ENCODE measurements at places on chromosomes 2 and 18.

- no peak for DNase-seq
Observed at GRCh38 chr2:238387332-238387731, 39.4 kb upstream of the ASB1 start.

DNA sequence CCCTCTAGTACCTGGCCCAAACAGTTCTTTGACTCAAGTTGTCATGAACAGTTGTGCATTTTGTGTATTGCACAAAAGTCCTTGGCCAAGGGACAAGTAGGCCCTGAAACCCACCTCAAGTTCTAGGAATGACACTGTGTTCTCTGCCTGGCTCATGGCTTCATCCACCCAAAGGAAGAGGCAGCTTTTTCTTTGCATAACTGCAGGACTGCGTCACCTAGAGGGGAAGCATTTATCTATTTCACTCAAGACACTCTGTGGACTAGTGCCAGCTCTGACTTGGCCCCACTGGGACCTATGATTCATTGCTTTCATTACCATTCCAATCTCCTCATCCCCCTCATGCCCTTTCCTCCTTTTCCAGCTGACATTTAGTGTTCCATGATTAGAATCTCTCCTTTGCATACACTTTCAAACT, 119.3 kb upstream of the SIX2 start:
- DNase-seq, result no peak

DNA sequence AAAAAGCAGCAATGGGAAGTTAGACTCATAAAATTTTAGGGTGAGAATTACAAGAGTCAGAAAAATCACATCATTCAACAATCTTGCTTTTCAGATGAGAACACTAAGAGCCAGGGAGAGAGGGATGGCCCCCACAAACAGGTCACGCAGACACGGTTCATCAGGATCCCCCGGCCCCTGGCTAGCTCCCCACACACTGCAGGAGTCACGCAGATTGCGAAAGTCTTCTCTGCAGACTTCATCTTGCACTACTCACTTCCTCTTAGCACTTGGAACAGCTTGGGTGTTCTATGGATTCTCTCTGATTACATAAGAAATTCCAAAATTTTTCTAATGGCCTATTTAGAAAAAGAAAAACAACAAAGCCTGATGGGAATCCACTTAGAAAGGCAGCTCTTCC, 21.6 kb upstream of the SULT1C2 start:
- DNase-seq, result no peak

GRCh38 chr2:176491172-176491904, 222.1 kb downstream of the MTX2 start:
- DNase-seq, result peak; percentile 87

GRCh38 chr2:149729586-149729985, 142.0 kb upstream of the MMADHC start:
- no peak for DNase-seq

DNA sequence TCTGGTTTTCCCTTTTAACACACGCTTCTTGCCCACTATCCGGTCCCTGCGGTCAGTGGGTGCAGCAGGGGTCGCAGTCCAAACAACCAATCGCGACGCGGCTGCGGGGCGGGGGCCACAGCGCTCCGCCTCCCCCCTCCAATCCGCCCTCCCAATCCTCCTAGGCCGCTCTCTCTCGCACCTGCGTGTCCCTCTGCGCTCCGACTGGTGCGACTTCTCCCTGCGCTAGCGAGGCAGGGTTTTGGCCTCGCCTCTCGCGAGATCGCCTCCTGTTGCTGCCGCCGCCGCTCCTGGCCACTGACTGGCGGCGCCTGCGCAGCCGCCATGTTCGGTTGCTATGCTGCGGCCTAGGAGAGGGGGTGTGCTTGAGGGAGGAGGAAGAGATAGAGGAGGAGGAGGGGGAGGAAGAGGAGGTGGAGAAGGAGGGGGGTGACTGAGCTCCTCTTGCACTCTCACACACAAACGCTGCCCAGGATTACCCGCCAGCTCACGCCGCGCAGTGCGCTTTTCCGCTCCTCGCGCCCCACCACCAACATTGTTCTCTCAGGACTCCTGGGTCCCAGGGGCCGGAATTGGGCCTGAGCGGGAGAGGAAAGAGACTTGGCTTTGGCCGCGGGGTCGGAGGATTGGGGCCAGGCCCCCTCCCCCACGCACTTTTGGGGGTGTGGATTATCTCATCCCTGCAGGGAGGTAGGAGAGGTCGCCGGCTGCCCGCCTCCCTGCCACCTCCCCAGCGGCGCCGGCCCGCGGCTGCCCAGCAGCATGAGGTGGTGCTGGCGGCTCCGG, at the start of gene PTPN4:
PTPN4 (plus strand) TSS at position 472 of the 786 bp plus-strand sequence. CDS start 49,932 bp downstream, outside the sequence.
- DNase-seq, result peak; percentile 95

GRCh38 chr2:101962309-101962708, 29.5 kb upstream of the IL1R2 start:
- no peak for DNase-seq
